Urinary bladder (tissue), 4 donors: ENCODE measurements at places on chromosomes 16 and 17. TPM values are rescaled to one million over a fixed set of nuclear protein-coding genes. Genes with fewer than 3 reads are reported as not detected.

Gene CCL17
- total RNA-seq = not detected

Gene KCNJ16
- 0.11 TPM for total RNA-seq

Gene SMIM22
- 13.4 TPM for total RNA-seq

Gene CTRB2
- not detected for total RNA-seq

Gene EVPLL
- total RNA-seq = 0.90 TPM

Gene LRRC46
- total RNA-seq = not detected

Gene MNT
- 7.5 TPM for total RNA-seq

Gene CLDN7
- 24.2 TPM for total RNA-seq

Gene KRTAP17-1
- not detected for total RNA-seq

Gene NXN
- 54.2 TPM for total RNA-seq

Gene MT1M
- total RNA-seq = 0.48 TPM

Gene ITGAX
- total RNA-seq = 2.2 TPM
